Suppressor macrophage treated with lipopolysaccharide for 1 hour (primary cell): ENCODE measurements at places on chromosomes 4 and X.
A peak's percentile ranks its signal among the peaks of the same experiment; 100 is the strongest.

- DNase-seq = peak; percentile 28
Observed at GRCh38 chr4:168498251-168498650, 1.4 kb downstream of the PALLD start.

DNA sequence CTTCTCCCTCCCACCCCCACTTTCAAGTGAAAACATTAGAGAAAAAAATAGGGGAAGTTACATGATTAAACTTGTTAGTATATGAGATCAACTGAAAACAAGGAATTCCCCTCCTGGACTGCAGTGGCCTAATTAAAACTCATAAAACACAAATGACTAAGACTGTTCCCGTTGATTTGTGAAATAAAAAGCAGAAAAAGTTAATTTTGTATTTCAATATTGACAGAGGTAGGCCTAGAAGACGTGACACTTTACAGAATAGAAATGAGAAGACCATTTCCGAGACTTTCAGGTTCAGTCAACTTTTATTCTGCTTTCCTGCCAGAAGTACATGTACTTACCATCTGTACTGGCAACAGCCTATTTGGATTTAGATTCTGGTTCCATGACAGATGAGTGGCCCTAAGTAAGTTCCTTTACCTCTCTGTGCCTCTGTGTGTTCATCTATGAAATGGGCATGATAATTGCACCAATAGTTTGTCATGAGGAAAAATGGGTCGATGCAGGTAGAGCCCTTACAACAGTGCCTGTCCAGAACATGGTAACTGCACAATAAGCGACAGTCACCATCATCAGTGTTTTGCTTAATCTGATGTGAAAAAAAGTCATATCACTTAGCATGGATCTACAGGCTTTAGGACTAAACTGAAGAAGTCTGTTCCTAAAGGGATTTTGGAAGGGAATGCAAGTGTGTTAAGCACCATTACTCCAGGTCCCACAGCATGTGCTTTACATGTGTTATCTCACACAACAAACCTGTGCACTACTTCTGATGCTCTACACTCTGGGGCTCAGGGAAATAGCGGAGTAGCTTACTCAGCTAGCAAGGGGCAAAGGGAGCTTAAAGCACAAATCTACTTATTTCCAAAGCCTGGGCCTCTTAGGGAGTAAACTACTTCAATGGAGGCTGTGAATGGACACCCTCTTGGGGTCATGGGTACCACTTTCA is 562.3 kb upstream of the DIPK2B start:
- DNase-seq = peak; percentile 88

DNA sequence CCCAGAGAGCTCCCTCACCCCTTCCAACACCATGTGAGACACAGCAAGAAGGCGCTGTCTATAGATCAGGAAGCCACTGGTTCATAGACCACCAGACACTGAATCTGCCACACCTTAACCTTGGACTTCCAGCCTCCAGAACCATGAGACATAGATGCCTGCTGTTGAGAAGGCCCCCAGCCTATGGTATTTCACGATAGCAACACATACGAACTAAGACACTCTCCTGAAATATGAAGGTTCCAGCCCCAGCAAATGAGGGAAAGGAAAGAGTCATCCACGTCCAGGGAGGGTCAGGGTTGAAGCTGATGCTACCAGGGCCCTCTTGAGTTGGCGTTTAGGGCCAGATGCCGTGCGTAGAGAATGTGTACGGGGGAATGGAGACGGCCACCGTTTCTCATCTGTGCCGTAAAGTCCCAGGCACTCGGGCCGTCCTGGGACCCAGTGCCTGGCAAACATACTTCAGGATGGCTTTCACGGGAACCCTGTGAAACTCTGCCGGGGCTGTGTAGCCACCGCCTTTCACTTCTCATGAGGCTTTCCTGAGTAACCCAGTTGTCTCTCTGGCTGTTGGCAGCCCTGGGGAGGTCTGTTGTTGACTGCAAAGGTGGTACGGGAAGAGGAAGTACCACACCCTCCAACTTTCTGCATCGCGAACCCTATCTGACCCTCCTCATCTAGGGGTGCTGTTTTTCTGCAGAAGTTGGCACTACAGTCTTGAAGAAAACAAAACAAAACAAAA is 17.7 kb upstream of the P2RY8 start:
- no peak for DNase-seq

DNA sequence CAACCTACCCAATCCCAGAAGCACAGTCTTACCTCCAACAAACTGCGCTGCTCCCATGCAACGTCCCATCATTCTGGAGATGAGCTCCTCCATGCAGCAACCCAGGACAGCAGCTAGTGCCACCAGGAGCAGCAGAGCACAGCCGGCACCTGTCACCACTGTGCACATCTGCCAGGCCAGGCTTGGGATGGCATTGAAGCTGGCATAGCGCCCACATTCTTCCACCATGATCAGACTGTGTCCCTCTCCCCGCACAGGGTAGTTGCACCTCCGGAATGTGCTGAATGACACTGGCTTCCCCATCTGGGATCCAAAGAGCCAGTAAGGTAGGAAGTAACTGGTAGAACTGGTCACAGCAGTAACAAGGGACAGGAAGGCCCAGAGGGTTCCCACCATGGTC is 8.8 kb downstream of the LHFPL1 start:
- DNase-seq = no peak

DNA sequence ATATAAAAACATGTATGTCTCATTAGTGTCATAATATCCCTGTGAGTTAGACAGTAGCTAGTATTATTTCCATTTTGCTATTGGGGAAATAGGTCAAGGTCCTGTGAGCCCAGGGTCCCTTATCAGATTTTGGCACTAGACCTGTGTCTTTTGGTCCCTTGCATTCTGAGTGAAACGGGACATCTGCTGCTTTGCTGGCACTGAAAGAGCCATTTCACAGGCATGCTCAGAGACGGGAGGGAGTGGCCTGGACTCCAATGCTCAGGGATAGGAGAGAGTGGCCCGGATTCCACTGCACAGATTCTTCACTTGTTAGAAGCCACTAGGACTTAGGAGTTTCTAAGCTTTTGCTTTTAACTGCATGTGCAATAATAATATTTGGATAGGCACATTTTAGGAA is 177.2 kb downstream of the TSPAN5 start:
- DNase-seq = no peak

- peak; percentile 42 for DNase-seq
Observed at GRCh38 chr4:80192937-80193336, 4.4 kb upstream of the PRDM8 start.

DNA sequence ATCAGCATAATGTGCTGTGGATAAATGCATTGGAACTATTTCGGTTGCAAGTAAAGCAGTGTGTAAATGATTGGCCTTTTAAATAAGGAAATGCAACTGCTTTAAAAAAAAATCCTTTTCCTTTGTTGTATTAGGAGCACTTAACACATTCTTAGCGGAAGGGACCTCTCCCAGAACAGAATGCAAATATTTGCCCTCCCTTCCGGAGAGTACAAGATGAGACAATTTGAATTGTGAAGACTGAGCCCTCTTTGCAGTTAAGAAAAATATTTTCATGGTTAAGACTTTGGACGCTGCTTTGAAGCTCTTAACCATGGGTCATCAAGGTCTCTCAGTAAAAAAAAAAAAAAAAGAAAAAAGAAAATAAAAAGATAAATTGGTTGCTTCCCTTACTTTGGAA is 9.5 kb upstream of the NOX1 start:
- no peak for DNase-seq

DNA sequence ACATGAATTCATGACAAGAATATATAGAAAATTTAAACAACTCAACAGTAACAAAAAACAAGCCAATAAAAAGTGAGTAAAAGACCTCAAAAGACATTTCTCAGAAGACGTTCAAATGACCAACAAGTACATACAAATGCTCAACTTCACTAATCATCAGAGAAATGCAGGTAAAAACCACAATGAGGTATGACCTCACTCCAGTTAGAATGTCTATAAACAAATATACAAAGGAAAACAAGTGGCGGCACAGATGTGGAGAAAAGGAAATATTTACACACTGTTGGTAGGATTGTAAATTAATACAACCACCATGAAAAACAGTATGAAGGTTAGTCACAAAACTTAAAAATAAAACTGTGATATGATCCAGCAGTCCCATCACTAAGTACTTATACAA is 1033.1 kb downstream of the RAPGEF2 start:
- DNase-seq = no peak

DNA sequence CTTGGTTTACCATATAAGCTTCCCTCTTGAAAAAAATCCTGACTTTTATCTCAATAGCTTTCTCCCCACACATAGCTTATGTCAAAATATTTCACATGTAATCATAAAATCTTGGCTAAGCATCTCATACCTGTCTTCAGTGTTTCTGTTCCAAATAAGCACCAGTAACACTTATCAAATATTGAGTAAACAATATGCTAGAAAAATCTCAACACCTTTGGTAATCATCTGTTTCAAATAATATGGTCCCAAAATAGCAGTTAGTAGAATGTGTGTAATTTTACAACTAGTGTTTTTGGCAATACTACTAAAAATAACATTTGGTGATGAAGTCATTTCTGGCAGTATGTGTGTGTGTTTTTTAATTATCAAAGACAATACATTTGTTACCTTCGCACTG is 2138.2 kb downstream of the PCDH7 start:
- no peak for DNase-seq

DNA sequence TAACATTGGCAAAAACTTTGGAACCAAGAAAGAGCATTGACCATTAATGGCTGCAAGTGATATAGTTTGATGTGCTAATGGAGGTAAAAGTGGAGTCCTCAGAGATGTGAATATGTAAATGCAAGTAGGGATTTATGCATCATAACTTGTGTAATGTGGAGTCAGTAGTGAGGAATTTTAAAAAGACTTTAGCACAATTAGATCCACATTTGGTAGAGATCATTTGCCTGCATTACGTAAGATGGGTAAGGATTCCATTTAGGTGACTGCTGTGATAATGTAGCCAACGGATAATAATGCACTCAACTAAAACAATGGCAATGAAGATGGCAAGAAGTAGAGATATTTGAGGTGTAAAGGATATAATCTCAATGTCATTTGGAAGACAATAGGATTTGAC is 1128.4 kb downstream of the ADGRL3 start:
- DNase-seq = no peak

GRCh38 chr4:60042941-60043340 is 1157.2 kb upstream of the ADGRL3 start:
- DNase-seq = no peak

GRCh38 chrX:150182161-150182560 is 181.0 kb upstream of the MAMLD1 start:
- DNase-seq = no peak

- no peak for DNase-seq
Observed at GRCh38 chr4:85780664-85781063, 305.7 kb downstream of the ARHGAP24 start.

- no peak for DNase-seq
Observed at GRCh38 chr4:100189820-100190642, at the start of gene DDIT4L. TSS of gene DDIT4L (minus strand) at chr4:100190468. CDS start at chr4:100189983, 485 bp downstream.

DNA sequence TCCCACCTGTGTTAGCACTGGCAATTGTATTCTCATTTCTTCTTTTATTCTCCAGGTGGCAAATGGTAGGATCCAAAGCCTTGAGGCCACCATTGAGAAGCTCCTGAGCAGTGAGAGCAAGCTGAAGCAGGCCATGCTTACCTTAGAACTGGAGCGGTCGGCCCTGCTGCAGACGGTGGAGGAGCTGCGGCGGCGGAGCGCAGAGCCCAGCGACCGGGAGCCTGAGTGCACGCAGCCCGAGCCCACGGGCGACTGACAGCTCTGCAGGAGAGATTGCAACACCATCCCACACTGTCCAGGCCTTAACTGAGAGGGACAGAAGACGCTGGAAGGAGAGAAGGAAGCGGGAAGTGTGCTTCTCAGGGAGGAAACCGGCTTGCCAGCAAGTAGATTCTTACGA is 176.9 kb downstream of the PTTG2 start:
- DNase-seq = no peak
